Foreskin melanocyte (primary cell): ENCODE measurements at places on chromosomes 5 and 9.
A peak's percentile ranks its signal among the peaks of the same experiment; 100 is the strongest.

GRCh38 chr9:5764130-5764868, 68.6 kb downstream of the ERMP1 start:
- no peak for DNase-seq

GRCh38 chr5:12655675-12656074, 751.4 kb upstream of the CTNND2 start:
- DNase-seq = no peak

DNA sequence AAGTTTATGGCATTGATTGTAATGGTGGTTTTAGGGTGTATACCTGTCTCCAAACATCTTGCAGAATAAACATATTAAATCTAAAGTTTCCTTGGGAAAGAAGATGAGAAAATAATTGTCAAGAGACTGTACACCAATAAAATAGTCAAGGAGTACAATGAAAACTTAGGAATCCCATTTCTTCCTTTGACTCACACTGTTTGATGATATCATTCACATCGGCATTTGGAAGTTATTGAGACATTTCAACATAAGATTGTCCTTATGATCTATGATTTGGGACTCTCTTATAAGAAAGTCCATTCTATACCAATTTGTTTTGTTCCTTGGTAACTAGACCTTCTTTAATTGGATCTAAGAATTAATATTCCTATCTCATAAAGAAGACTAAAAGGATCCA, 482.7 kb downstream of the RAB3C start:
- no peak for DNase-seq

DNA sequence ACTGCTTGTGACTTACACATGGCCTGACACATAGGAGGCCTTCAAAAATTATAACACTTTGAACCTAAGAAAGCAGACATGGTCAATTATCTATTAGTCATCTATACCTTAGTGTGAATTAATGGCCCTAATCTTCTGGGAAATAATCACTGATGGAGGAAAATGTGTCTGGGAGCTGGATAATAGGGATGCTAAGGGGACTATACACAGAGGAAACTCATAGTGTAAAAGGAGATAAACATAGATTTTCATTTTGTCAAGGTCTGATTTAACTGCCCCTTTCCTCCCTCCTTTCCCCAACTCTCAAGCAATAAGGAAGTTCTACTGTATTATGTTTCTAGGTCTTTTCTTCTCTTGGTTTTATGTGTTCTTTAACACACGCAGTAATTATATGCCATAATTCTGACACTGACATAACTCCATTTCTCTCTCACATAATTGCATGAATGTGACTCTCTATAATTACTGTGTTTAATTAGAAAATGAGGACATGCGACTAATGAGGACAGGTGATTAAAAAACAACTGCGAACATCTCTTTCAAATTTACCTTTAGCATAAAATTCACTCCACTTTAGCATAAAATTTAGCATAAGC, 18.7 kb upstream of the PRELID2 start:
- DNase-seq = no peak

DNA sequence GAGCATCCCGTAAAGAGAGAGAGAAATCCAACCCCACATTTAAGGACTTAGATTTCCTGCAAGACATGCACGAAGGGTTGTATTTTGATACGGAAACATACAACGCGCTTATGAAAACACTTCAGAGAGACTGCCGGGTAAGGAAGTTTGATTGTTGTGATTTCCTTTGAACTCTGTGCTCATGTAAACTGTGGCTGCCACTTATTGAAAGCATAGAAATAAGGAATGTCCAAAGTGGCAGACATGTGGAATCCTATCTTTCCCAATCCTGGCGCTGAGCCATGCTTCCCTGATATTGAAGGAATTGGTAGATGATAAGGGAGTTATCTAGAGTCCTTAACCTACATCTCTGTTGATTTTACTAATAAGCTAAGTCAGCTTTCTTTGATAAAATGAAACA, 119.4 kb downstream of the PRKACG start:
- no peak for DNase-seq

GRCh38 chr9:33019797-33020196, 5.3 kb upstream of the DNAJA1 start:
- no peak for DNase-seq

- no peak for DNase-seq
Observed at GRCh38 chr5:79689541-79690466, at the start of gene CMYA5. TSS of gene CMYA5 (plus strand) at chr5:79689836. CDS start at chr5:79689908, 72 bp downstream.

DNA sequence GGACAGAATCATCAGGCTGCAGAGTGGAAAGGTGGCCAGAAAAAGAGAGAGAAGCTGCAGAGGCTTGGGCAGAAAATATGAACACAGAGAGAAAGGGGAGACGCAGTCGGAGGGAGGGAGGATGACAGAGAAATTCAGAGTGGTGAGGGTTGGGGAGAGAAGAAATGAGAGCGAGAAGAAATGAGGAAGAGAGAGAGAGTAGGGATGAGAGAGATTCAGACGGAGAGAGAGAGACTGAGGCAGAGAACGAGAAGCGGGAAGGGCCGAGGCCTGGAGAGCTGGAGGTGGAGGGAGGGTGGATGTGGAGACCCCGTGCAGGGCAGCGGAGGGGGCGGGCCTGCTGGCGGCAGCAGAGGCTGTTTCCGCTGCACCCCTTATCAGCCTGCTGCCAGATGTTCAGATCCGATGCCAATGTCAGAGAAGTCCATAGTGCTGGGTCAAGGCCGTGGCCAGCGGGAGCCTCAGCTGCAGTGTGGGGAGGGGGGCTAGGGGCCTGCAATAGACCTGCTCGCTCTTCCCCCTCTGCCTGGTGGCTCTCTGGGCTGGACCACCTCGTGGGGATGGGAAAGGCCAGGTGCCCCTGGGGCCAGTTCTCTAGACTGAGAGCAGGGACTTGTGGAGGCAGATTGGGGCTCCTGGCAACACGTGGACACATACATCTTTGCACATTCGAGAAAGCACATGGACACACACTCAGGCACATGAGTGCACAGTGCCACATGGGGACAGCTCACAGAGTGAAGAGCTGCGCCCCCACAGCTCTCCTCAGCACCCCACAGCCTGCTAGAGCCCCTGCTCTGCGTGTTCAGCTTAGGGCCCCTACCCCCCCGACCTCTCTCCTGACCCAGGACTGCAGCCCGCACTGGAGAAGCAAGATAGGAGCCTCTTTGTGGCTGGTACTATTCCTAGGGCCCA, 4.9 kb upstream of the NR5A1 start:
- DNase-seq = no peak

- DNase-seq = no peak
Observed at GRCh38 chr5:6393596-6394194, 15.3 kb upstream of the MED10 start.

GRCh38 chr9:3993773-3994172, 306.1 kb downstream of the GLIS3 start:
- DNase-seq = no peak

GRCh38 chr9:33719581-33720374, 75.6 kb upstream of the PRSS3 start:
- no peak for DNase-seq

- no peak for DNase-seq
Observed at GRCh38 chr9:127967151-127967809, 13.5 kb downstream of the EEIG1 start.

- DNase-seq = peak; percentile 17
Observed at GRCh38 chr9:128420651-128421481, at the start of gene CERCAM. TSS of gene CERCAM (plus strand) at chr9:128420857. CDS start at chr9:128420878, 21 bp downstream.

- no peak for DNase-seq
Observed at GRCh38 chr9:124735121-124735520, 36.0 kb downstream of the NR6A1 start.

- no peak for DNase-seq
Observed at GRCh38 chr5:81853030-81853357, 102.1 kb upstream of the SSBP2 start.

DNA sequence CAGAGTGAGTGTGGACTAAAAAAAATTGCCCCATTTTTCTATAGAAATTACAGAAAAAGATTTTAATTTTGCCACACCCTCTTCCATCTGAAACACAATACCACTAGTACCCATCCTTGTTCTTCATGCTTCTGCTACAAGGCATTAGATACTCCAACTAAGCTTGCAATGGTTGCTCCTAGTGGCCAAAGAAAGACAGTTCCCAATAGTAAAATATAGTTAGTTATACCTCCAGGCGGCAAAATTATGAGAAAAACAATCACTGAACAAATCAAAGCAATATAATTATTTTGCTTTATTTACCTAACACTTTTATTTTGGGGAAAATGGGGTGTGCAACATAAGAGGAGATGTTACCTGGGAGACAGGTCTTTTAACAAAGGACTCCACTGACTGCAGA, 101.2 kb downstream of the RAPGEF6 start:
- no peak for DNase-seq

- no peak for DNase-seq
Observed at GRCh38 chr9:1916095-1916494, 99.1 kb upstream of the SMARCA2 start.

DNA sequence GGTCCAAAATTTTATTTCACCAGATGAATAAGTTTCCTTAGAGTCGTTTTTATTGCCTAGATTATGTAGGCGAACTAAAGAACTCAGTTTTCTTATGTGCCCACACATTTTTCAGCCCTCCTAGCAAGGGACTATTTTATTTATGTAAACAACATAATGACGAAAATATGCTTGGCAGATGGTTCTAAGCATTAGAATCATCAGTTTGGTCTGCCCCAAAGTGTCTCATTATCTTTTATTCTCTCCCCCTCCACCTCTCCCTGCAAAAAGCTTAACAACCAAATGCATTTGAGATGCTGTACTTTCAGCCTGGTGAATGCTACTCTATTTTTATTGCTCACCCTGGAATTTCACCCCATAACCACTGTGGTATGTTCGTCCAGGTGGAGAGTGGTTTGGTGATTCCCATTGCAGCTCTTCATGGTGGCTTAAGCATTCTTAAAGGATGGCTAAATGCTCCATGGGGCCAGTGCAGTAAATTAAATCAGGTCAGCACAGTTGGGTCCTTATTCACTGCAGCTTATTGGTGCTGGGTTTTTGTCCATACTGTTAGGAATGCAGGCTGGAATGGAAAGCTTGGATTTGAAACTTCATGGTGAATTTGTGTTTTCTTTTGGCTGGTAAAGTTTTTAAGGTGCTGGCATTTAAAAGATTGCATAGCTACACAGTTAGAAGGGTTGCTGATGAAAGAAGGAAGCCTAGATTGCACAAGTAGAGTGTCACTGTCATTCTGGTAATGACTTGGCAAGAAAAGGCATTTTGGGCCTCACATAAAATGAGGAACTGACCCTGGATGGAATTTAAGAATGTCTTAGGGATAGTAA, 39.2 kb downstream of the TLE4 start:
- no peak for DNase-seq

- no peak for DNase-seq
Observed at GRCh38 chr5:149387081-149387631, 8.1 kb upstream of the IL17B start.

GRCh38 chr5:158938200-158938599, 161.5 kb downstream of the EBF1 start:
- no peak for DNase-seq

DNA sequence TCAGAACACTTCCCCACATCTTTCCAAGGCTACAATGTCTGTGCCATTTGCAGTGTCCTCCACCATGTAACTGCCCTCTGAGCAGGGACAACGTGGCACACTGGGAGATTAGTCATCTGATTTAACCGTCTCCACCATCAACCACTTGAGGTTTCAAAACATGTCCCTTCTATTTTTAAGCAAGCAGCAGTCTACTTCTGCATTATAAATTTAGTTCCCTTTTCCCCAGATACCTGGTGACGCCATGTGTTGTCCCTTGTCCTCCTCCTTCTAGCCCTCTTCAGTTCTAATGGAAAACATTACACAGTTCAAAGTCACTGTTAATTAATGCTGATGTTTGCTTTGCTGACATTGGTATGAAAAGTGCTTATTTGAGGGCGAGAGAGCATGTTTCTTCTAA, 52.8 kb downstream of the ATP10B start:
- no peak for DNase-seq

GRCh38 chr5:38471709-38472108, 84.7 kb downstream of the LIFR start:
- no peak for DNase-seq

DNA sequence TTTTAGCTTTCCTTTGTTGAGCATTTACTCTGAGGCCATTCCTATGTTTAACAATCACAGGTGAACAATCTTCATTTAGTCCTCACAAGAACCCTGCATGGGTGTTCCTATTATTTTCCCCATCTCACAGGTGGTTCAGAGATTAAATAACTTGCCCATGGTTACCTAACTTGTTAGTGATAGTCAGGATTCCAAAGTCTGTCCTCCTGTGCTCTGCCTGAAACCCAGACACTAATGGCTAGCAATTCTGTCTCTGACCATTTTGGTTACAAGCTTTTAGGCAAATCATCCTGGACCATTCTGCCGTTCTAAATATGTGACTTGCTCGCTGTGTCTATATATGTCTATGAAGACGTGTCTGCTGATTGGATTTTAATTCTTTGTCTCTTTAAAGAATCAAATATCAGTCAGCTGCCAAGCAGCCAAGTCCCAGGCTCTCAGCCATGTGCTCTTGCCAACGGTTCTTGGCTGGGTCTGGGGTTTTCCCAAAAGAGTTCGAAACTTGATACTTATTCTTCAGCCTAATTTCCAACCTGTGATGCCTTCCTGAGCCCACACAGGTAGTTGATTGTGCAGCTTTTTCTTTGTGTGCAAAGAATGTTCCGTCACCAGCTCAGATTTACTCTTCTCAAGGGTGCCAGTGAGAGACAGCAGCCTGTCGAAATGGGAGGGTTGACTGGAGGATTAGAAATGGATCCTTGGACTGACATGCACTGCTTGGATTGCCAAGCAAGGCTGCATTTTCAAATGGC, 121.7 kb downstream of the NREP start:
- DNase-seq = no peak

DNA sequence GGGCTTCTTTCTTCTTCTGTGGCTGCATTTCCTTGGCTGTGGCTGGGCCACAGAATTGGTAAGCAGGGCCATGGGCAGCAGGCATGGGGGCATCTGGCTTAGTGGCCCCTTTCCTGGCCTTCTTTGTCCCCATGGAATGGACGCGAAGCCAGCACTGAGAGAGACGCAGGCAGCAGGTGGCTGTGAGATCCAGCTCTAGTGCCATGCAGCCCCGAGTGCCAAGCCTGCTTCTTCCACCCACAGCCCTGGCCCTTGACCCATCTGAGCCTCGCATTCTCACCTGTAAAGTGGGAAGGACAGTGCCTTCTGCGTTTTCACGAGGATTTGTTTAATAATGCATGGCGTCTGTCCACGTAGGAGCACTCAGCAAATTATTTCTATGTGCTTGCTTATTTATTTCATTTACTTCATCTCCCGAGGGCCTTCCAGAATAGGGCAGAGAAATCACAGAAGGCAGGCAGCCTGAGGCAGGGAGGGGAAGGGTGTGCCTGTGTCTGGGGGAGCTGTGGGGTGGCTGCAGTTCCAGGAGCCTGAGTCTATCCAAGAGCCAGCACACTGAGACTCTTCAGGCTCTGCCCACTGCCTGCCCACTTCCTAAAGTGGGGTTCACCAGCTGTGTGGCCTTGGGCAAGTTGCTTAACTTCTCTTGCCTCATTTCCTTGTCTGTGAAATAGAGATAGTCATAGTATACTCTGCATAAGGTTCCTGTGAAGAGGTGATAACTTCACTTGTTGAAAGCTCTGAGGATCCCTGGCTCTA, 55.2 kb downstream of the NTNG2 start:
- DNase-seq = no peak
